ACHN (cell line): ENCODE measurements at places on chromosomes 6 and 20.

DNA sequence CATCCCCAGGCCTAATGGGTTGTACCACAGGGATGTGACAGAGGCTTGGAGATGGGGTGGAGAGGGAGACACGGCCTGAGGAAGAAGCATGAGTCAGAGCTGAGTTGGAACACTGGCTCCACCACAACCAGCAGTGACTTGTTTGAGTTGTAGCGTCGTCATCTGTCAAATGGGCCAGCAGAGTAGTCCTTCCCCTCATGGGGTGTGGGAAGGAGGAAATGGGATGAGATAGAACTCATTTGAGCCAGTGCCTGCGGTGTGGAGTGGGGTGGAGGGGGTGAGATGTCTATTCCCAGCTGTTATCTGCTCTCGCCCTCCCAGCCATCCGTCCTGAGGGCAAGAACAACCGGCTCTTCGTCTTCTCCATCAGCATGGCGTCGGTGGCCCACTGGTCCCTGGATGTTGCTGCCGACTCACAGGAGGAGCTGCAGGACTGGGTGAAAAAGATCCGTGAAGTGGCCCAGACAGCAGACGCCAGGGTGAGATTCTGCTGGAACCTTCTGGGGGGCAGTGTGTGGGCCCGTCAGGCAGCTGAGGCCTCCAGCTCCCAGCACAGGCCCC lies 32.5 kb downstream of the PLCG1 start:
- no peak for DNase-seq

DNA sequence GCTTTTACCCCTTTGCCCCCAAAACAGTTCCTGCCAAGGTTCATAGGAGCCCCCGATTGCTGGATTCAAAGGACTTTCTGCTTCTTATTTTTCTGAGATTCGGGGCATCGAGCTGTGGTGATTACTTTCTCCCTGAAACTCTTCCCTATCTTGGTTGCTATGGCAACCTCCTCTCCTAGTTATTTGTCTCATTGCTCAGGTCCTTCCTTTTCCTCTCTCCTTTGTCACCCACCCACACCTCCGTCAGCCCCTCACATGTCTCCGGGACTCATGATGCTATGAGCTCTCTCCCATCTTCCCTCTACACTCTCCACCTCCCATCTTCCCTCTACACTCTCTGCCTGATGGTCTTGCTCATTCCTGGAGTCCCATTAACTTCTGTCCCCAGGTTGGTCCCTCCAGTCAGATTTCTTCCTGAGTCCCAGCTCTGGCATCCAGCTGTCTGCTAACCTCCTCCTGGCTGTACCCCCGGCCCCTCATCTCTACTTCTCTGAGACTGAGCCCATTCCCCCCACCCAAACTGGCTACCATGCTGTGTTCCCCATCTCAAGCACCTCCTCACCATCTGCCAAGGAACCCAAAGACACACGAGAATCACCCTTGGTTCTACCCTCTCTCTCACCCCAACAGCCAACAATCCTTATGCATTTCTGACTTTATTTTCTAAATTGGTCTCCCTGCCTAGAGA lies 30.2 kb upstream of the NNAT start:
- no peak for DNase-seq

DNA sequence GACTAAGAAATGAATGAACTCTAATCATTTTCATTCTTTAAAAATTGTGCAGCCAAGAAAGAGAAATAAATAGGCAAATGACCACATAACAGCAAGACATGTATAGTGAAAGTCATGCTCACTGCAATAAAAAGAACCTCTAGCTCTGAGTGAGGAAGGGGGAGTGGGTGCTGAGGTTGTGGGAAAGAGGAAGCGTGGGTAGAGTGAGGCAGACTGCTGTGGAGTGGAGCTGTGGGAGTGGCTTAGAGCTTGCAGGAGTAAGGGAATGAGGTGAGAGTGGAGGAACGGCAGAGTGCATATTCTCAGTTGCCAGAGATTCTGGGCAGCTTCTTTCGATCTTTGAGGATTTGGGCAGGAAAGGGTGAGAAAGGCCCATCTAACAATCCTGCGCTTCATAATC lies 10.4 kb downstream of the DEFB129 start:
- DNase-seq = no peak

DNA sequence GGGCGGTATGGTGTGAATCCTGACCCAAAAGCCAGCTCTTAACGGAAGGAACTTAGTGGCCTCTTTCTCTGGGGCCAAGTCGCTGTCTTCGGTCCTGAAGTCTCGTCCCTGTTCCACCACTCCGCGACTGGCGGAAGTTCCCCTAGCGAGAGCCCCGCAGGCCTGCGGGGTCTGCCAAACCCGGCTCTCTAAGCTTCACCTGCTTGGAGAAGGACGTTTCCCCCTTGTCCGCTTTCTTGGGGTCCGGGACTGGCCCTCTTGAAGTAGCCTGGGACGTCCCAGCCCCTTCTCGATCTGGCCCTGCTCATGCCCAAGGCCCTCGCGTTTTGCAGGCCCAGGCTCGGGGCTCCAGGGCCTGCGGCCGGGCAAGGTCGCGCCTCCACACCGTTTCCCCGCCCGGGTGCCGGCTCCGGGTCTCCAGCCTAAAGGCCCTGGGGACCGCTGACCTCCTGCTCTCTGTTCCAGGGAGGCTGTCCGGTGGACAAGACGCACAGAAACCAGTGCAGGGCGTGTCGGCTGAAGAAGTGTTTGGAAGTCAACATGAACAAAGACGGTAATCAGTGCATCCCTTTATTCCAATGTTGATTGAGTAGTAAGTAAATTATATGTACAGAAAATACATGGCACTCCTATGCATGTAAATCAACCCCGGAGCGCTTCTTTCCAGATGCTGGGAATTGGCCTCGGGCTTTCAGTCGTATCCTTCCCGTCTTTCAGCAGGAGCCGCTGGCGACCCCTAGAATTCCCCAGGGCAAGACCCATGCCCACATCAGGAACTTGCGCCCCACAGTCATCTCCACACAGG lies 8.8 kb downstream of the NR2E1 start:
- DNase-seq = no peak

- DNase-seq = no peak
Measured at GRCh38 chr20:4472906-4473305, 248.8 kb upstream of the PRND start.

- DNase-seq = no peak
Measured at GRCh38 chr6:11604836-11605506, 67.4 kb downstream of the TMEM170B start.
